Stimulated activated CD4-positive, alpha-beta T cell treated with anti-CD3 and anti-CD28 coated beads, TNF-alpha, amount 100 ng/mL, for 48 hours (primary cell): ENCODE measurements at places on chromosomes 1 and 21.

DNA sequence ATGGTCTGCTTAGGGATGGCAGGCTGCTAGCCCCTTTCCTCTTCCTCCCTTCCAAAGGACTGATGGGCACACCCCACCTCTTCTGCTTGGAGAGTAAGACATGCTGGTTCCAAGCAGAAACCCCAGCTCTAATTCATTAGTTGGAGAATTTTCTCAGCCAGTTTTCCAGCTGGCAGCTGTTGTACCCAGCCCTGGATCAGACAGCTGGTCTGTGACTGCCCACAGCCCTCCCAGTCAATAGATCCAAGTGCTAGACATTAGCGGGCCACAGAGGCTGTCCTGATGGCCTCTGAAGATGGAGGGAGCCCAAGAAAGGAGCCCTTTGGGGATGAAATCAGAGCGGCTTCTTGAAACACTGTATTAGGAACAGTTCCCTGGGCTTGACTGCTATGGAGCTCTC lies 35.8 kb downstream of the ACOT11 start:
- DNase-seq = no peak

DNA sequence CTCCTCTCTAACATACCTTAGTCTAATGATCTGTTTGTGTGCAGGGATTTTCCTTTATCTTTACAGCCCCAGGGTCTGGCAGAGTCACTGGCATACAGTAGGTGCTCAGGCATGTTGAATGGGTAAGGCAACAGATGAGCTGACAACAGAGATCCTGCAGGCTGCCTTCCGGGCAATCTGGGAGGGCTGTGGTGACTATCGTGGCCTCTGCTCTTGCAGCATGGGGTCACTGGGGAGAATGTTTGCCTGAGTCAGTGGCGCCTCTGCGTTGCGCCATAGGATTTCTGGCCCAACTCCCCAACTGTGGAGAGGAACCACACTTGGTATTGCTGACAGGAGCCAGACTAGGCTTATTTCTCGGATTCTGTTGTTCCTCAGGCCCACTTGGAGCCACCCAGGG lies 93.8 kb downstream of the LAMC2 start:
- no peak for DNase-seq

DNA sequence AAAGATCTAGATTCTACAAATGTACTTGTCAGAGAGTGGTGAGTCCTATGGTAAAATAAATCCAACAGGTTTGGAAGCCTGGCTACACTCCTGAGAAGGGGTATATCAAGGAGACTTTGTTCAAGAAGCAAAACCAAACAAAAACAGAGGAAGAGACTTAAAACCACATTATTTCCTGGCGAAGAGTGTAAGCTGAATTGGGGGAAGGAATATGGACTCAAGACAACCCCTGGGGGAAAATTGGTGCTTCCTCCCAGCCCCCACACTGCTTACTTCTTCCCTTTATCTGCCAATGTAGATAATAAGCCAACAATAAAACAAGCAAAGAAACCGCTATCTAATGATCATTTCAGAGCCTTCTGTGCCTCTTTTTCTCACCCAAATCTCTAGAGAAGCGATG lies 48.4 kb upstream of the ZBTB18 start:
- no peak for DNase-seq

GRCh38 chr1:225454733-225455132 lies 26.9 kb upstream of the LBR start:
- peak; percentile 71 for DNase-seq

GRCh38 chr1:212053993-212054392 lies 18.4 kb downstream of the DTL start:
- DNase-seq = no peak

- no peak for DNase-seq
These were observed 12.2 kb upstream of the RAB4A start for GRCh38 chr1:229258757-229259060.

DNA sequence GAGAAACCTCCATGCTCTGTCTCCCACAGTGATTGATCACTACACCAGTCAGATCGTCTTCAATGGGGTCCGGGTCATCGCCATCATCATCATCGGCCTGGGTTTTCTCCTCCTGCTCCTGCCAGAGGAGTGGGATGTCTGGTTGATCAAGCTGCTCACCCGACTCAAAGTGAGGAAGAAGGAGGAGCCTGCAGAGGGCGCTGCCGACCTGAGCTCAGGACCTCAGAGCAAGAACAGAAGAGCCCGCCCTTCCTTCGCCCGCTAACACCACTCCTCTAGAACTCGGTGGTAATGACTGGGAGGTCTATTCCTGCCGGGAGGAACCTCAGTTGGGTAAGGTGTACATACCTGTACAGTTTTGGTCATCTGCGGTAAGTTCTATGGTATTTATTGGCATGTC lies 50.3 kb upstream of the COA6 start:
- DNase-seq = peak; percentile 38

DNA sequence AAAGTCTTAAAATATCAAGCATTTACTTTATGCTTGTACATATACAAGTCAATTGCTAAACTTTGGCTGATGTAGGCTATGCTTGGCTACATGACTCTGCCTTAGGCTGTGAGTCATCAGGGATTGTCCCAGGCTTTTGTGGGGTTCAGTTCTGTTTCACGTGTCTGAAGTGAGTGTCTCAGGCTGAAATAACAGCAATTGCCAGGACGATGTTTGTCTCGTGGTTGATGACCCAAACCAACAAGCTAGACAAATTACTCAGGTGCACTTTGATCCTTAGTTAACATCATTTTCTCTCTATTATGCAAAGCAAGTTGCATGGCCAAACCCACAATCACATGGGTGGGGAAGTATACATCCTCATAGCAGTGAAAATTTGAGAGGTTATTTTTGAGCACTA lies 410.1 kb downstream of the BRINP3 start:
- no peak for DNase-seq

- DNase-seq = no peak
These were observed 260.0 kb upstream of the KAZN start for GRCh38 chr1:14338509-14338908.

- DNase-seq = no peak
These were observed 1532.7 kb upstream of the TPTE start for GRCh38 chr21:8988696-8989095.

DNA sequence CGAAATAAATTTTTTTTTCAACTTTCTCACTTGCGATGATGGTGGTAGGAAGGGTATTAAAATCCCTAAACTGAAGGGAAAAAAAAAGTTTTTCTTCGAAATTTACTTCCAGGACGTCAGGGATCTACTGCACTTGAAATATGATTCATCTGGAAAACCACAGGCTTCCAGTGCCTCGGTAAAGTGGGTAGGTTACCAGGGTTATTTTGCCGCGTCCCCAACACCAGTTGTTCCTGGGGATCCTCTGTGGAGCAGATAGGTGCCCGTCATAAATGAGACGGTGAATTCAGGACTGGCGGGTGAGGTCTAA lies 773 bp downstream of the RABIF start:
- DNase-seq = peak; percentile 1

DNA sequence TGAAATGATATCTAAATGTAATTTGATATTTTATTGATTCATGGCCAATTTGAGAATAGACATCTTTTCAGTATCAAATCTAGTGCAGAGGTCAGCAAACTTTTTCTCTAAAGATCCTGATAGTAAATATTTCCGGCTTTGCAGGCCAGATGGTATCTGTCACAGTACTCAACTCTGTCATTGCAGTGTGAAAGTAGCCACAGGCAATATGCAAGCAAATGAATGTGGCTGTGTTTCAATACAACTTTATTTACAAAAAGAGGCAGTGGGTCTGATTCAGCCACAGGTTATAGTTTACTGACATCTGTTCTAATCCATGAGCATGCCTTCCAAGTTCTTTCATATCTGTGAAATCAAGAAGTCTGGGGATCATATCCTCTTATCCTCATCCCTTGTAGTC lies 221.2 kb downstream of the PRDM2 start:
- DNase-seq = no peak

DNA sequence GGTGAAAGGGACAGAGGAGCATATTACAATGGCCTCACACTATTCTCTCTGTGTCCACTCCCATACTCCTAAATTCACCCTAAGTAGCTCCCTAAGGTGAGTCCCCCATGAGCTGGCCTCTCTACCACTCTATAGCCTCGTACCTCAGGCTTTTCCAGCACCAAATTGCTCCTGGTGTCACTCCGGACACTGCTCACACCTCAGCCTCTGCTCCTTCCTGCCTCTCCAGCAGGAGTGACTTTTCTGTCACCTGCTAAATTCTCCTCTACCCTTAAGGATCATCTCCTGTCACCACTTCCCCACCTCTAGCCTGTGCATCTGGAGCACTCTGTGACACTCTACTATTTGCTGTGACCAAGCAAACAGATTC lies 65.8 kb upstream of the CAMK1G start:
- no peak for DNase-seq

DNA sequence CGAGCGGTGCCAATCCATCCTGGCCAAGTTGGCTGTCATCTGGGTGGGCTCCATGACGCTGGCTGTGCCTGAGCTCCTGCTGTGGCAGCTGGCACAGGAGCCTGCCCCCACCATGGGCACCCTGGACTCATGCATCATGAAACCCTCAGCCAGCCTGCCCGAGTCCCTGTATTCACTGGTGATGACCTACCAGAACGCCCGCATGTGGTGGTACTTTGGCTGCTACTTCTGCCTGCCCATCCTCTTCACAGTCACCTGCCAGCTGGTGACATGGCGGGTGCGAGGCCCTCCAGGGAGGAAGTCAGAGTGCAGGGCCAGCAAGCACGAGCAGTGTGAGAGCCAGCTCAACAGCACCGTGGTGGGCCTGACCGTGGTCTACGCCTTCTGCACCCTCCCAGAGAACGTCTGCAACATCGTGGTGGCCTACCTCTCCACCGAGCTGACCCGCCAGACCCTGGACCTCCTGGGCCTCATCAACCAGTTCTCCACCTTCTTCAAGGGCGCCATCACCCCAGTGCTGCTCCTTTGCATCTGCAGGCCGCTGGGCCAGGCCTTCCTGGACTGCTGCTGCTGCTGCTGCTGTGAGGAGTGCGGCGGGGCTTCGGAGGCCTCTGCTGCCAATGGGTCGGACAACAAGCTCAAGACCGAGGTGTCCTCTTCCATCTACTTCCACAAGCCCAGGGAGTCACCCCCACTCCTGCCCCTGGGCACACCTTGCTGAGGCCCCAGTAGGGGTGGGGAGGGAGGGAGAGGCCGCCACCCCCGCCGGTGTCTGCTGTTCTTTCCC lies 5.3 kb downstream of the GPR37L1 start:
- no peak for DNase-seq

- DNase-seq = no peak
These were observed 144.1 kb downstream of the CENPF start for GRCh38 chr1:214747050-214747635.

GRCh38 chr21:26043891-26044290 lies 126.7 kb downstream of the APP start:
- DNase-seq = no peak

DNA sequence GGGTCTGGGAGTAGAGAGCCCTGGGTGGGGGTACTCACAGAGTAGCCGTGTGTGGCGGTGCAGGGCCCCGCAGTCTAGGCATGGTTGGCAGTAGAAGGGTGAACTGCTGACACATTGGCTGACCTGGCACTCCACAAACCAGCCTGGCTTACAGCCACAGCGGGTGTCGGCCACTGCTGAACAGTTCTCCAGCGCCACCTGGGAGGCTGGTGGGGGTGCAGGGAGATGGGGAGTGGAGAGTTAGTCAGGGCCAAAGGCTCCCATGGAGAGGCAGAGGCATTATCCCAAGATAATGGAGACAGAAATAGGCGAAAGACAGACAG lies 1.5 kb downstream of the TNFRSF25 start:
- DNase-seq = no peak

DNA sequence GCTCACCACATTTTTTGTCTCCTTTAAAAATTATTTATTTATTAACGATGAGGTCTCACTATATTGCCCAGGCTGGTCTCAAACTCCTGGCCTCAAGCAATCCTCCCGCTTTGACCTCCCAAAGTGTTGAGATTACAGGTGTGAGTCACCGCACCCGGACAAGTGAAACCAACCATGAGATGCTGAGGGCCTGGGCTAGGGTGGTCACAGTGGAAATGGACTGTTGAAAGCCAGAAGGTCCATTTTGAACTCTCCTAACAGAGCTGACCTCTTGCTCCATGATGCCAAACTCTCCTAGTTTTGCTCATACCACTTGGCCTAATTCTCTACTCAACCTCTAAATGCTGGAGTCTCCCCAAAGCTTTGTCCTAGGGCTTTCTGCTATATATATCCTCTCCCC lies 109.1 kb downstream of the SLC45A1 start:
- no peak for DNase-seq

- no peak for DNase-seq
These were observed 75.5 kb downstream of the ADAMTS1 start for GRCh38 chr21:26769613-26770188.

DNA sequence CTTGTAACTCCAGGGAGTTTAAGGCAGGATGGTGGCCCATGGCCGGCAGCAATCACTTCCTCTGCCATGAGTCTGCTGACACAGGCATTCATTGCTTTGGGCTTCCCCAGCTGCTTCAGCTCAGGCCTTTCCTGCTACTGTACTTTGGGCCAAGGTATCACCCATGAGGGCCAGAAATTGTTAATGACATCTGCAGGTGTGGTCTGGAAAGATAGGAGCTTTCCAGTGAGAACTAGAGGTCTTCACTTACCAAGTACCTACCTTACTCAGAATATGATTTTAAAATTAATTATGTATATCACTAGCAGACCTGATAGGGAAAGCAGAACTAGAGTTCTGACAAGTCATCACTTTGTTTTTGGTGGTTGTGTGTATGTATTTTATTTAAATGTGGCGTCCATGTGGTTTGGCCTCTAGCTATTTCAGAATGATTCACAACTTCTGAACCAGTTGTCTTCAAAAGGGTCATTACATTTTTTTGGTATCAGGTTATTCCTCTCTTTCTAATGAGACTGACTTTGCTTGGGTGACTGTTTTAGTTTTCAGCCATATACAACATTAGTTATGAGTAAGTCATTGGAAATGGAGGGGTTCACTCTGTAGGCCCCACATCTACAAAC lies 2.7 kb downstream of the RGL1 start:
- DNase-seq = no peak

DNA sequence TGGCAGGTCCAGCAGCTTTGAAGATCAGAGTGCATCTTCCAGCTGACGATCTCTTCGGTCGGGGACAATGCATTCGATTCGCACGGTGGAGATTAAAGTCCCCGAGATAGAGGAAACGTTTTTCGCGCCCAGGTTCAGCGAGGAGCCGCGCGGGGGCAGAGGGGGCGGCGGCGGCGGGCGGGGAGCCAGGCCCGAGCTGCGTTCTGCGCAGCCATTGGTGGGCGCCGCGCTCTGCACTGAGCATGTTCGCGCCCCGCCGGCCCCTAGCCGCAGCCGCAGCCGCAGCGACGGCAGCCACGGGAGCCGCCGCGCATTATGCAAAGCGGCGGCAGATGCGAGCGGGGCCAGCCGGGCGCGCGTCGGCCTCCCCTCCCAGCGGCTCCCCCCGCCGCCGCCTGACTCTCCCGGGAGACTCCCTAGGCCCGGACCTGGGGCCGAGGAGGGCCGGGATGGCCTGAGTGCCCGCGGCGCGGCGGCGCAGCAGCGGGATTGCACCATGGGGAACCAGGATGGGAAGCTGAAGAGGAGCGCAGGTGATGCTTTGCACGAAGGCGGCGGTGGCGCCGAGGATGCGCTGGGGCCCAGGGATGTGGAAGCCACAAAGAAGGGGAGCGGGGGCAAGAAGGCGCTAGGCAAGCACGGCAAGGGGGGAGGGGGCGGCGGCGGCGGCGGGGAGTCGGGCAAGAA lies at the start of gene FMN2:
FMN2 (plus strand) TSS at position 270 of the 687 bp plus-strand sequence; CDS start at position 497, 227 bp downstream.
- DNase-seq = no peak

- DNase-seq = no peak
These were observed 27.9 kb downstream of the LRRC8B start for GRCh38 chr1:89552471-89553081.

- DNase-seq = no peak
These were observed 20.2 kb upstream of the IVNS1ABP start for GRCh38 chr1:185337246-185337645.
